ENCODE measurements at places on chromosomes 1 and 21.
A peak's percentile ranks its signal among the peaks of the same experiment; 100 is the strongest.

- H3K27me3 ChIP-seq, result no peaks in the 10 kb centered on the region
- no peaks in the 10 kb centered on the region for H3K4me1 ChIP-seq
- no peak for DNase-seq
- no peaks in the 10 kb centered on the region for H3K36me3 ChIP-seq
- H3K27ac ChIP-seq, result no peak overlapping the region
These were observed 29.6 kb downstream of the APP start for GRCh38 chr21:26140926-26141325.

DNA sequence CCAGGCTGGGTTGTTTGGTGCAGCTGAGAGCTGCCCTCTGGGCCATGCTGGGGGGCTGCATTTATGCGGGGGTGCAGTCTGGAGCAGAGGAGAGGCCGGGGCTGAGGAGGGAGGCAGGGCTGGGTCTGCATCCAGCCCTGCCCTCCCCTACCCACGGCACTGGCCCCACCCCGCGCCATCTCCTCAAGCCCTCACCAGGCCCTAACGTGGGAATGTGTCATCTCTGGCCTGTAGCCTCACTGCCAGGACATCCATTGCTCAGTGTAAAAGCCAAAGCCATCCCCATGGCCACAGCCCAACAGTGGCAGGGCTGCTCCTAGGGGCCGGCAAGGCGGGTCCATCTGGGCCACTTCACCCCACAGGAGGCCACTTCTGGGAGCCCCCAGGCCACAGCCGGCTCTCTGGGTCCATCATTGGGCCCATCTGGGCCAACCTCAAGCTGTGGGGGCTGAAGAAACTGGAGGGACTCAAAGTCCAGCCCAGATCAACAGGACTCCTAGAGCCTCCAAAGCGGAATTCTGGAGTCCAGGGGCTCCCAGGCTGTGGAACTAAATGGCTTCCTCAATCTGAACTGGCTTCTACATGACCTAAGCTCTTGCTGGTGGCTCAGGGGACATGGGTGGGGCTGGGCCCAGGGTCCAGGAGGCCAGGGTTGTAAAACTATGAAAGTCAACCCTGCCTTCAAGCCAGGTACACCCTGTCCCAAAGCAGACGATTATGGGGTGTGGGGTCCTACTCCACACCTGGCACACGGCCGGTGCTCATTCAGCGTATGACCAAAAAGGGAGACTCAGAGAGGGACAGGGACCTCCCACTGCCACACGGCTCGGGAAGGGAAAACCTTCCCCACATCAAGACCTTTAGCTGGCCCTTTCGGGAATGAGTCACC lies 32.6 kb downstream of the RUNX3 start:
- H3K4me1 ChIP-seq, result no peaks in the 10 kb centered on the region
- no peaks in the 10 kb centered on the region for H3K36me3 ChIP-seq
- H3K27ac ChIP-seq, result no peak overlapping the region
- DNase-seq, result no peak

DNA sequence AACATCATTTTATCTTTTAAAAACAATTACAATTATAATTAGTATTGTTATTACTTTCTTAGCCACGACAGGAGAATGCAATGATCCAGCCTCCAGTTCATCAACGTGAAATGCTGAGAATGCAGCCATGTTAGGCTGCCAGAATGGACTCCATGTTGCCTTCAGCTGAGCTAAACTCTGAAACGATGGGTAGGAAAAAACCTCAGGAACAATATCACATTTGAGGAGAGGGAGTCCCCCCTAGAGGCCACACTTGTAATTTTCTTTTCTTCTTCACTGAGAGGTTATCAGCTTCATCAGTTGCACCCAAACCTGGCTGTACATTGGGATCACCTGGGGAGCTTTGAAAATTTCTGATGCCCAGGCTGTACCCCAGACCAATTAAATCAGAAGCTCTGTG lies 34.6 kb upstream of the DNAH14 start:
- no peak for DNase-seq
- no peak overlapping the region for H3K27ac ChIP-seq
- H3K4me3 ChIP-seq, result no peak overlapping the region

GRCh38 chr1:235093013-235093695 lies 35.5 kb downstream of the TOMM20 start:
- no peak for DNase-seq
- peak overlapping the region; percentile 33 for H3K4me3 ChIP-seq
- no peaks in the 10 kb centered on the region for H3K27me3 ChIP-seq
- H3K4me1 ChIP-seq, result peaks cover 23% of the 10 kb centered on the region

DNA sequence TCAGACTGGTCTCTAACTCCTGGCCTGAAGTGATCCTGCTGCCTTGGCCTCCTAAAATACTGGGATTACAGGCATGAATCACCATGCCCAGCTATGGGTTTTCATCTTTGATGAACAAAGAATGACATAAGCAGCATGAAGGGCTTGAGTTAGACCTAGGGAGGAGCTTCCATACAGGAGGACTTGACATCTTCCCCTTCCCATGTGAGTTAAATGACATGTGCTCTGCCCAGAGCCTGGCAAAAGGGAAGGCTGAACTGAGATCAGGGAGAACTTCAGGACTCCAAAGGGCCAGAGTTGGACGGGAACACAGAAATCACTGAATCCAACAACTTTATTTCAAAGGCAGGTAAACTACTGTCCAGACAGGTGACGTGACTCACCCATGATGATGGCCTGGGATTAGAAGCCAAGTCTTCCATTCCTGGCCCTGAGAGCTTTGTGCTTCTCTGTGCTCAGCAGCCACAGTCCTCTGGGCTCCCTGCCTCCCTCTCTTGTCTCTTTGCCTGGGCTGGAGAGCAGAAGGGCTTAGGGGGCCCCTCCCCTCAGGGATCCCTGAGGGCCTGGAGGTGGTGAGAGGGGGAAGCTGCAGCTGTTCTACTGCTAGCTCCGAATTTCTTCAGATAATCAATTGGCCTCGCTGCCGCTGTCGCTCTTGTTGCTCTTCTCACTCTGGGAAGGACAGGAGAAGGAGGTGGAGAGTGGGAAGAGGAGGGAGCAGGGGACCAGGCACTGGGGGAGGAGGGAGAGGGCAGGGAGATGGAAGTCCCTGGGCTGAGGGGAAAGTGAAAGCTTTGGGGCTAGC lies 7.6 kb downstream of the NHLH1 start:
- no peaks in the 10 kb centered on the region for H3K27me3 ChIP-seq
- no peaks in the 10 kb centered on the region for H3K36me3 ChIP-seq
- H3K4me3 ChIP-seq, result no peak overlapping the region
- H3K4me1 ChIP-seq, result peaks cover 19% of the 10 kb centered on the region

DNA sequence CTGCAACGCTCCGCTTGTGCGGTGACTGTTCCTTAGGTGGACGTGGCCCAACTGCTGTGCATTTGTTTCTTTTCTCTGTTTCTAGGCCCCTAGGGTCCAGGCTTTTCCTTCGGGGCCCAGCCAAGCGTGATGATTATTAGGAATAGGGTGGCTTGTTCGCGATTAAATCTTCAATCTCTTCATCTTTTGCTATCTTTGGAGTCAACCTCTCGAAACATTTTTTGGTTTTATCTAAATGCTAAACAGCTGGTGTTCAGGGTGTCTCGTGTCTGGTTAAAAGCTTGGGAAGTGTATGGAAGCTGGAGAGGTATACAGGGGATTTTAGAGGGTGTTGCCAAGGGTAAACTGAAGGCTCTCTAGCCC lies 844 bp upstream of the PLD5 start:
- H3K36me3 ChIP-seq, result no peaks in the 10 kb centered on the region
- no peak overlapping the region for H3K27ac ChIP-seq
- H3K4me3 ChIP-seq, result peak overlapping the region; percentile 58
- no peaks in the 10 kb centered on the region for H3K4me1 ChIP-seq
- peaks cover 9% of the 10 kb centered on the region for H3K27me3 ChIP-seq

- no peak overlapping the region for H3K27ac ChIP-seq
- no peaks in the 10 kb centered on the region for H3K27me3 ChIP-seq
- H3K4me1 ChIP-seq, result peaks cover 19% of the 10 kb centered on the region
- H3K36me3 ChIP-seq, result no peaks in the 10 kb centered on the region
- H3K4me3 ChIP-seq, result no peak overlapping the region
- DNase-seq, result no peak
These were observed 96.4 kb downstream of the C1orf21 start for GRCh38 chr1:184483101-184483683.

GRCh38 chr1:190353538-190354101 lies 124.0 kb downstream of the BRINP3 start:
- no peaks in the 10 kb centered on the region for H3K27me3 ChIP-seq
- no peaks in the 10 kb centered on the region for H3K4me1 ChIP-seq
- no peaks in the 10 kb centered on the region for H3K36me3 ChIP-seq
- H3K4me3 ChIP-seq, result no peak overlapping the region

GRCh38 chr1:235646463-235646862 lies 3.1 kb downstream of the GNG4 start:
- H3K27me3 ChIP-seq, result no peaks in the 10 kb centered on the region
- no peak for DNase-seq
- H3K4me3 ChIP-seq, result no peak overlapping the region
- H3K27ac ChIP-seq, result no peak overlapping the region
- H3K36me3 ChIP-seq, result no peaks in the 10 kb centered on the region

All from H1 (cell line).